ENCODE measurements at places on chromosomes 1 and 21.

DNA sequence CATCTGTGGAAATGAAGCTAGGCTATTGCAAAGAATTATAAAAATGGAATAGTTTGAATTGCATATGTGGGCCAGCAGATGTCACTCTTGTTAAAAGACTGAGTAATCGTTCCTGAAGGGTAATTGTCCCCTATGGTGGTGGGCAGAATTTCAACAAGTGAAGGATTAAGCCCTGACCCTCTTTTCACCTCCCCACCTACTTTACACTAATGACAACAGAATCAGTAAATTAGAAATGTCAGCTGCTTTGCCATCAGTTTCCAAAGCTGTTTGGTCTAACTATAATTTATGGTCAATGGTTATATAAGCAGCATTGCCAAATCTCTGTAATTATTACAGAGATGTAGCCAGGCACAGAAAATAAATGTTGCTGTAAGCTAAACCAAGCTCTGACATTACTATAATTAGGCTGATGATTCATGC is 898.6 kb downstream of the AMY1C start:
- no peak for DNase-seq

- no peak for DNase-seq
These were observed 194.3 kb upstream of the GREM2 start for GRCh38 chr1:240806200-240806745.

DNA sequence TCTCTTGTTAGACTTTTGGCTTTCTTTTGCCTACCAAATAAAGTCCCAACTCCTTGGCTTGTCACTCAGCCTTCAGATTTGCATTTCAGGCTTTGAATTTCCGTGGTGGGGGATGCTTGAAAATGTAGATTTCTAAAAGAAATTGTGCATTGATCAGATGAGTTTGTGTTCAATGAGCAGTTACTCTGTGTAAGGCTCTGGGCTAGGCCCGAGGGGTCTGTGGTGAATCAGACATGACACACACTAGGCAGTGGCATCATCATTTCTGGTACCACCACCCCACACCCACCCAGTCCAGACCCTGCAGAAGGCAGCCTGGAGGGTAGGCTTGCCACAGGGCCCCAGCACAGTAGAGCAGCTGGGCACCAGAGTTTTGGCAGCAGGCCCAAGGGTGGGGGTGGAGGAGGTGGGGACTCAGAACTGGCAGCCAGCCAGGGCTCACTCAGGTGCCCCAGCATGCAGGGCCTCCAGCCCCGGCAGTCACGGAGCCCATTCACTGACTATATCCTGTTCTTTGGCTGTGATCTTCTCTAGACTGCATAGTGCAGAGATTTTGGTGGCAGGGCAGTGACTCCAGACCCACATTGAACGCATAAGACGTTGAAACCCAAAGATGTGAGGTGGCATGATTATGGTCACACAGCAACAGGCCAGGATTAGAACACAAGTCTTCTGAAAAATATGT is 97.2 kb upstream of the ARTN start:
- no peak for DNase-seq

DNA sequence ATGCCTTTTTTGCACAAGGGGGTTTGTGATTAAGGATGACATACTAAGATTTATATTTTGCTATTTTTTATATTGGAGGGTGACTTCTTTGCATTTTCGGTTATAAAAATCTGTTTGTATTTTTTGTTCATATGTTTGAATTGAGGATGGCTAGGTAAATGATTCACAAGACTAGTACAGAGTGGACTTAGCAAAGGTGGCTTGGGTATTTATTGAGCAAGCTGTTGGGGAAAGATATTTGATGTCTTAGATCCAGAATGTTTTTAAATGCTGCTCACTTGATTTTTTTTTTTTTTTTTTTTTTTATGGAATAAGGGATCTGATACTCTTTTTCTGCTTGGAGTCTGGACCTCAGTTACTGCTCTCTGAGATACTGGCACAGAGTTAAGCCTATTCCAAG is 100.6 kb downstream of the DNM3 start:
- no peak for DNase-seq

GRCh38 chr1:172952516-172952915 is 98.2 kb downstream of the TNFSF18 start:
- no peak for DNase-seq

DNA sequence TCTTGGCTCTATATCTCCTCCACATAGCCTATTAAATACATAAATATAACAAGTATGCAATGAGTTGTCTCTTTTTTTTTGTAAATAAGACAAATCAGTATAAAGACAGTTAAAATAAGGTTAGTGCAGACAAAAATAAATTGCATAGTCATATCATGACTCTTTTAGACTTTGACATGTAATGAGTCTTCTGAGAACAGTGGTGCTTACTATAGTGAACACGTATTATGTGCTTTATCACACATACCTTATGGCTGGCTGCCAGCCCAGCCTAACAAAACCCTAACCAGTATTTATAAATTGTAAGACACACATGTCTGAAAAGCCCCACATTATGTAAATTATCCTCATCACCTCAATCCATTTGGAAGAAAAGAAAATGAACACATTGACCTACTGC is 29.1 kb upstream of the F13B start:
- DNase-seq: no peak

- no peak for DNase-seq
These were observed 29.7 kb upstream of the FMOD start for GRCh38 chr1:203380420-203381150.
